NCI-H460 (cell line): ENCODE measurements at places on chromosomes 7 and 10.

GRCh38 chr7:71538210-71538609, 406.3 kb downstream of the GALNT17 start:
- no peak for DNase-seq

GRCh38 chr7:1852517-1853430, 182.7 kb downstream of the ELFN1 start:
- no peak for DNase-seq

- no peak for DNase-seq
Observed at GRCh38 chr7:21355406-21355874, 72.4 kb upstream of the SP4 start.

DNA sequence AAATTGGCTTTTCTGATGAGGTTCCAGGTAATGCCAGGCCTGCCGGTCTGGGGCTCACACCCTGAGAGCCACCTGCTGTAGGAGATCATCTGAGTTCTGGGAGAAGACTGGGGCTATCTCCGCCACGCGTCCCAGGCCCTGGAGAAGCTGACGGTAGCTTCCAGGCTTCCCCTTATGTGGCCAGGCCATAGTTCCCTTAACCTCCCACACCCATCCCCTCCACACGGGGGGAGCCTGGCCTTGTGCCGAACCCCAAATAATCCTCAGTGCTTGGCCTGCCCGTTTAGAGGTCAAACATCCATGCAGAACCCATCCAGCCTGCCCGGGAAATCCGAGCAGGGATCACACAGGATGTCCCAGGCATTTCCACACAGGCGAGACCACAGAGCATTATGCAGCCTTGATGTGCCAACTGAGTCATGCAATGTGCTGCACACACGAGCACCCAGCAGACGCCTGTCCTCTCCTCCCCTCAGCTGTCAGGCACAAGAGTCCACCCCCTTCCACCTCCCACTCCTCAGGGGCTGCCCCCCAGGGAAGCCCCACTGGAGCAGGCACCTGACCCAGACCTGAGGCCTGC, 176.2 kb downstream of the PRKAG2 start:
- DNase-seq, result no peak

GRCh38 chr7:118662266-118662665, 437.8 kb downstream of the ANKRD7 start:
- DNase-seq, result no peak

- DNase-seq, result no peak
Observed at GRCh38 chr7:92035576-92035975, 94.9 kb downstream of the AKAP9 start.

GRCh38 chr7:153193144-153193595, 433.6 kb downstream of the ACTR3B start:
- no peak for DNase-seq

- DNase-seq, result no peak
Observed at GRCh38 chr7:131328377-131329175, 900 bp downstream of the MKLN1 start.

- no peak for DNase-seq
Observed at GRCh38 chr10:8908013-8908412, 853.5 kb downstream of the GATA3 start.

GRCh38 chr7:76515999-76516443, 5.7 kb downstream of the UPK3B start:
- no peak for DNase-seq

- DNase-seq, result no peak
Observed at GRCh38 chr10:31749301-31749700, 179.3 kb downstream of the ARHGAP12 start.
